ENCODE measurements at places on chromosomes 4 and X.

DNA sequence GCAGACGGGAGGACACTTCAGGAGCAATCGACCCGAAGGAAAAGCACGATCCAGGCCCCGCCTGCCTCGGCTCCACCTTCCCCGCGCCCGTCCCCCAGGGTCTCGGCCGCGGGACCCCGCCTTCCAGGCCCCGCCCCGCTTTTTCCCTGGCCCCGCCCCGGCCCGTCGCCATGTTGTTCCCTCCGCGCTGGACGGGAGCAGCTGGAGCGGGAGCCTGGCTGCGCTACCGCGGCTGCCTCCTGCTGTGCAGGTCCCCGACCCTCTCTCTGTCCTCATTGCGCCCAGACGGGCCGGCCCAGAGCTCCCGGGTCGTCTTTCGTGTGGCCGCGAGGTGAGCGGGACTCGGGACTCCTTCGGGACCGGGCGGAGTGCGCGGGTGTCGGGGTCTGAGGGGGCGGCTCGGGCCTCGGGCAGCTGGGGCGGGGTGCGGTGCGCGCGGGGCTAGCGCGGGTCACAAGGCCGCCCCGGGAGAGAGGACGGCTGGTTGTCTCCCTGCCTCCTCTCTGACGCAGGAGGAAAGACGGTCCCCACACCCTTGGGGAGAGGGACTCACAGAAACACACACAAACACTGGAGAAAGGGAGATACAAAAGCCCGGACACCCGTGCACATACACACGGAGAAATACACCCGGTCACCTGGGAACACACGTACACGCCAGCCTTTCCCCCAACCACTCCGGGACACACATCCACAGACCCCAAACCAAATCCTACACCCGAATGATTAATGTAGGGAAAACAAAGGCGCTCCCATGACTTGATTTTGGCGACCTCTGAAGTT lies at the start of gene RAB9A:
RAB9A (plus strand) TSS at position 171 of the 783 bp plus-strand sequence. CDS start 19,619 bp downstream, outside the sequence.
- DNase-seq: peak; percentile 79

DNA sequence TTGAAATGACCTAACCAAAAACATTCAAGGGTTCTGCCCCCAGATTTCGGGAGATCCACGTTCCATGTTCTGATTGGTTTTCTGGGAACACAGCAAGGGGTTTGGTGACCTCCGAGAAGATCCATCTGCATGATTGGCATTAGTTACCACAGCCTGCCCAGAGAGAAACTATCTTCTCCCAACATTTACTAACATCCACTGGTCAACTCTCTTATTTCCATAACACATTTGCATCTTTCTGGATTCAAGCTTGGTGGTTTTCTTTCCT lies 15.6 kb downstream of the SHOX start:
- no peak for DNase-seq

DNA sequence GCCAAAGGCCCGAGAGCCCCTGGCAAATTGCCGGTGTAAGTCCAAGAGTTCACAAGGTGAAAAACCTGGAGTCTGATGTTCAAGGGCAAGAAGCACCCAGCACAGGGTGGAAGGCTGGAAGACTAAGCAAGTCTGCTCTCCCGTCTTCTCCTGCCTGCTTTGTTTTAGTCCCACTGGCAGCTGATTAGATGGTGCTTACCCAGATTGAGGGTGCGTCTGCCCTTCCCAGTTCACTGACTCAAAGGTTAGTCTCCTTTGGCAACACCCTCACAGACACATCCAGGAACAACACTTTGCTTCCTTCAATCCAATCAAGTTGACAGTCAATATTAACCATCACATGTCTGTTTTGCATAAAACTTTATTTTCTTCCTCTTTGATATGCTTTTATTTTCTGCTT lies 157.4 kb downstream of the HS3ST1 start:
- DNase-seq: no peak

- DNase-seq: peak; percentile 74
Observed at GRCh38 chr4:148444296-148445070, 2.3 kb upstream of the NR3C2 start.

- DNase-seq: no peak
Observed at GRCh38 chrX:55593756-55594257, 29.4 kb upstream of the FOXR2 start.

- DNase-seq: no peak
Observed at GRCh38 chr4:82624819-82625218, 63.0 kb upstream of the TMEM150C start.

DNA sequence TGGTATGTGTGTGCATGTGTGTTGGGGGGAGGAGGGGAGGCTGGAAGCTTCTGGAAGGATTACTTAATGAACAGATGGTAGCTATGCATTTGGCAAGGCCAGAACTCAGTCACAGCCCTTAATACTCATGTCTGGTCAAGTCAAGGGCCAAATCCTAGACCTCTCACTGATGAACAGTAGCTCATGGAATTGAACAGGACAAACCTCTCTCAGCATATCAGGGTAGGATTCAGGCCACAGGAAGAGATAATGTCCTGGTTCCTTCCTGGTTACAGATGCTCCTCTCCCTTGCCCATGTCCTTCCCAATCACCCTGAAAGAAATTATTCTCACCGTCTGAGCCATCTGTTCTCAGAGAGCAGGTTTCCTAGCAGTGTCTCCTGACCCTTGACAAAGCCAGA lies 165.7 kb downstream of the SOWAHB start:
- DNase-seq: no peak

DNA sequence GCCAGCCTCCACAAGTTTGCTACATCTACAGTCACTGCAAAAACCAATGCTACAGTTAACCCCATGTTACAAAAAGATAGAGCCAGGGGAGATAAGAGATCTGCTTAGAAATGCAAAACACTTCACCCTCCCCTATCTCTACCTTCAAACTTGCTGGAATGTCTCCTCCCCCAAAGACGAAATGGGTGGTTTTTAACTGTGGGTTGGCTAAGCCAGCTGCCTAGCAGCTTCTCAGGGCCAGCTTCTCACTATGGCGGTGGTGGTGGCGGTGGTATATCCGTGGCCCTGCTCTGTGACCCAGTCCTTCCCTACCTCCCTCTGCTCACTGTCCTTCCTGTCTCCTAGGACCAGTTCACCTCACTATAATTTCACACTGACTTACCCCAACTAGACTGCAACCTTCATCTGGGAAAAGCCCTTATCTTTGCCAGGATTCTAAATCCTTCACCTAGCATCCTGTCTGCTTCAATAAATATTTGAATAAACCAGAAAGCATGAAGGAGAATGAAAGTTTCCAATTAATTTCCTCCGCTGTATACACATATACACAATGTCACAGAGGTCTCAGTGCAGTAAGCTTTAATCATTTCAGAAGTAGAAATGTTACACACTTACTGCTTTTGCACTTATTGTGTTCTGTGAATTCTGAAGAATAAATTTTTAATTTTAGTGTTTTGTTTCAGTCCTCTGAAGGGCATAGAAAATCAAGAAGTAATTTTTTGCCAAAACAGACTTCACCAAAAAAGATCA lies 46.3 kb downstream of the SH3KBP1 start:
- peak; percentile 37 for DNase-seq

- DNase-seq: no peak
Observed at GRCh38 chrX:101220662-101221260, 1.2 kb downstream of the DRP2 start.

GRCh38 chrX:77925764-77926163 lies 15.3 kb downstream of the ATP7A start:
- no peak for DNase-seq

DNA sequence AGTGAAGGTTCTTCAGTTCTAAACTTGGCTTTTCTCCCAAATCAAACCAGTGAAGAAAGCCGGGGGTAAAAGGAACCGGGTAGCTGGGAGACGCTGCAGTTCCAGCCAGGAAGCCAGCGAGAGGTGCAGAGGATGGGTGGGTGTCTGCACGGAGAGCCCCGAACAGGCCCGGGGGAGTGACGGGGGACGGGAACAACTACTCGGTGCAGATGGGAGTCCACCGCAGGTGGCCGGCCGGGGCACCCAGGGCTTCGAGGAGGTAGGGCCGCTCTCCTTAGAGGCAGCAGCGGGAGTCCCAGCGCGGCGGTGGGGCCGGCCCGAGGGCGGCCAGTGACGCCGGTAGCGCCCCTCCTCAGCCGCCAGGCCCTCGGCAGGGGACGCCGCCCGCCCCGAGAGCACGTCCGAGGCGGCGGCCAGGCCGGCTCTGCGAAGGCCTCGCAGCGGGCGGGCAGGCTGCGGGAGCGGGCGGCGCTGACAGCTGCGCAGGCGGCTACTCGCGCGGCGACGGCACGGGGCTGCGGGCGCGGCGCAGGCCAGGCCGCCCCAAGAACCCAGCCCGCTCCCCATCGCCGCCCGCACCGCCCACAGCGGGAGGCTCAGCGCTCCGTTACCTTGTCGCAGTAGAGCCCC lies 449 bp downstream of the FBXL5 start:
- no peak for DNase-seq

DNA sequence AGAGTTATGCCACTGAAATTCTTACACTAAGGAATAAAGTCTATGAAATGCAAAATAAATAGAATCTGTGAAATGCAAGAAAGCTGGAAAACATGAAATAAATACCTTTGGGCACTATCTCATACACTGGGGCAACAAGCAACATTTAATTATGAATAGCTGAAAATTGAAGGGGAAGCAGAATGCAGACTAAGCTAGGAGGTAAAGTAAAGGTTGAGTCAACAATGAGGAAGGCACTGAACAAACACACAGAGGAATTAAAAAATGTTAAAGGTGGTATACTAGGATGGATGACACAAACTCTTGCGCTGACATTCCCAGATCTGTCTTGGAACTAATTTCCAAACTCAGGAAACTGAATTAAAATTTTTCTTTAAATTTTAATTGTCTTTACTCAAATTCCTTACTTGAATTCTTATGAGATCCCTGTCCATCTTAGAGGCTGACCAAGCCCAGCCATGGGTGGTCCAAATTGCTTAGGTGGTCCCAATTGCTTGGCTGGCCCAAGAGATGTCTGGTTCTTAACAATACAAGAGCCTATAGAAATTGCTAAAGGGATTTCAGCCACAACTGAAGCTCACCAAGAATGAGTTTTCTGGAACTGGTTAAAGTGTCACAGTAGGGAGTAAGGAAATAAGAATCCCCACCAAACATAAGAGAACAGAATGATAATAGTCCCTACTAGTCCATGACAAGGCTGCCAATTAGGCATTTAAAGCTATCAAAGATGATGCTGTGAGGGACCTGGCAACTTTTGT lies 41.3 kb upstream of the ZCCHC13 start:
- DNase-seq: no peak

DNA sequence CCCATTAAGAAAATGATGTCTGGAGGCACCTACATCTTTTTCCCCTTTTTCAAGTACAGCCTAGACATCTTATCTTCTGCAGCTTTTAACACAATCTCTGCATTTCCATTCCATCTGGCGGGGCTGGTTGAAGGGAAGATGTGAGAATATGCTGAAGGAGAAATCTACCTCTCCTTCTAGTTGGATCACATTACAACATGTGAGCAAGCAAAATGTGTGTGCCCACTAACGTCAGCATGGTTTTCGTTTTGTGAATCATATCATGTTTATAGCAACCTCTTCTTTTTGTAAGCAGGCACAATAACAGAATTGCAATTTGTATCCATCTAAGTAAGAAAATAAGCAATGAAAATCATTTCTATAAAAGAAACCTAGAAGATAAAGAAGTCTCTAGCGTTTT lies 28.9 kb upstream of the MID1 start:
- DNase-seq: no peak

DNA sequence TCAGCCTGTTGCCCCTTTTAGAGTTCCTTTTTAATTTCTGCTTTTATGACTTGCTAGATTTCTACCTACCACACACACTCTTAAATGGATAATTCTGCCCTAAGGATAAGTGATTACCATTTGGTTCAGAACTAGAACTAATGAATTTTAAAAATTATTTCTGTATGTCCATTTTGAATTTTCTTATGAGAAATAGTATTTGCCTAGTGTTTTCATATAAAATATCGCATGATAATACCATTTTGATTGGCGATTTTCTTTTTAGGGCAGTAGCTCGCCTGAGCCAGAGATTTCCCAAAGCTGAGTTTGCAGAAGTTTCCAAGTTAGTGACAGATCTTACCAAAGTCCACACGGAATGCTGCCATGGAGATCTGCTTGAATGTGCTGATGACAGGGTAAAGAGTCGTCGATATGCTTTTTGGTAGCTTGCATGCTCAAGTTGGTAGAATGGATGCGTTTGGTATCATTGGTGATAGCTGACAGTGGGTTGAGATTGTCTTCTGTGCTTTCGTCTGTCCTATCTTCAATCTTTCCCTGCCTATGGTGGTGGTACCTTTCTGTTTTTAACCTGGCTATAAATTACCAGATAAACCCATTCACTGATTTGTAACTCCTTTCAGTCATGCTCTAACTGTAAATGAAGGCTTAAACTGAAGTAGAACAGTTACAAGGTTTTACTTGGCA lies 7.8 kb downstream of the ALB start:
- no peak for DNase-seq

- DNase-seq: no peak
Observed at GRCh38 chr4:6926681-6927478, 17.3 kb downstream of the TBC1D14 start.

GRCh38 chrX:111505783-111506182 lies 5.7 kb upstream of the SERTM2 start:
- DNase-seq: no peak

DNA sequence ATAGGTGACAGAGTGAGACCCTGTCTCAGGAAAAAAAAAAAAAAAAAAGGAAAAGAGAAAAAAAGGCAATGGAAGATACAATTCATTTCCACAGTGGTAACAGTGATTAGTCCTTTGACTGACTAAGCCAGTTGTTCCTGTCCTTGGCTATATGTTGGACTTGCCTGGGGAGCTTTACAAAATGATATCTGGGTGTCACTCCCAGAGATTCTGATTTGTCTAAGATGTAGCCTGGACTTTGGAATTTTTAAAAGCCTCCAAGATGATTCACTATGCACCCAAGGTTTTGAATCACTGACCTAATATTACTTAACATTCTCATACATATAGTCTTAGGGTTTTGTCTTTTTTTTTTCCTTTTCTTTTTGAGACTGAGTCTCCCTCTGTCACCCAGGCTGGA lies 16.9 kb downstream of the HELQ start:
- DNase-seq: no peak

DNA sequence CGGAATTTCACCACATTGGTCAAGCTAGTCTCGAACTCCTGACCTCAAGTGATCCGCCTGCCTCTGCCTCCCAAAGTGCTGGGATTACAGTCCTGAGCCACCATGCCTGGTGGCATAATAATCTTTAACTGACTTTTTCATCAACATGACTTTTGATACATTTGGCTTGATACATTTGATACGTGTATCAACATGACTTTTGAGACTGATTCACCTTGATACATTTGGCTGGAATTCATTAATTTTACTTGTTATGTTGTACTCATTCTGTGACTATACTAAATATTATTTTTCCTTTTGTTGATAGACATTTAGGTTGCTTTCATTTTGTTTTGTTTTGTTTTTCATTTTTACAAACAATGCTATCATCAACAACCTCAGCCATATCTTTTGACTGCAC lies 6.3 kb downstream of the TMEM154 start:
- no peak for DNase-seq

DNA sequence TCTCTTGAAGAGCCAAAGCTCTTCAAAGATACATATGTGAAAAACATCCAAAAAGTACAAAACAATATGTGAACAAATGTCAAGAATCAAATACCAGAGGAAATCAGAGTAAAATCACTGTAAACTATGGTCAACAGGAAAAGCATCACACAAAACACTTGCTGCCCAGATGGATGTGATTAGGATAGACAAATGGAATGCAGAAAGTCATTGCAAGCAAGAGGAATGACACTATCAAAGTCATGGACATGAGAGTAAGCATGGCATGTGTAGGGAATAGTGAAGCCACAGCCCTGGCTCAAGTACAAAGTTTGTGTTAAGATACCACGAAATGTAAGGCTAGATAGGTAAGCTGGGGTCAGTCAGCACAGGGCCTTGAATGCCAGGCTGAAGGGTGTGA lies 37.7 kb downstream of the CLDN2 start:
- DNase-seq: no peak

GRCh38 chr4:106679063-106679462 lies 310.5 kb upstream of the GIMD1 start:
- DNase-seq: no peak

All from B cell (primary cell).